ENCODE measurements at places on chromosomes 6 and 20.

DNA sequence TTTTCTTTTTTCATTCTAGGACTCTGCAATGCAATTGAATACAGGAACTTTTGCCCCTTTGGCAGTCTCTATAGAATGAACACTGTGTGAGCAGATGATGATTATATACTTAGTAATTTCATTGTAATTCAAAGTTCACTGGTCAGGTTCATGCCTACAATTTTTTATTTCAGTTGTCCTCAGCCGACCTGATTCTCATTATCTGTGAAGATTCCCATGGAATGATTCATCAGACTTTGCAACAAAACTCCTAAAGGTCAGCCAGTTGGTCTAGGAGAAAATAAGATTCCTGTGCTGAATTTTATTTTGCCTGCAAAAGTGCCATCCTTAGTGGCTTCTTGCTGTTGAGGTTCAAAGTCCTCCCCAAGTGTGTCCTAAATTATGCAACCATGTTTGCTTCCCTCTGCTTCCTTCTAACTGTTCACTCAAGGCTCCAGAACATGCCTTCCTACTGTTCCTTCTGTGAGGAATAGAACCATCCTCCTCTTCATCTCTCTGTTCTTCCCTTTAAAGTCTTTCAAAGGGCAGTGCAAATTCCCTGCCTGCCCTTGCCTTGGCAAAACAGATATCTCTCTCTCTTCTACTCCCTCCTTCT is 194.2 kb upstream of the CNR1 start:
- DNase-seq, result no peak

DNA sequence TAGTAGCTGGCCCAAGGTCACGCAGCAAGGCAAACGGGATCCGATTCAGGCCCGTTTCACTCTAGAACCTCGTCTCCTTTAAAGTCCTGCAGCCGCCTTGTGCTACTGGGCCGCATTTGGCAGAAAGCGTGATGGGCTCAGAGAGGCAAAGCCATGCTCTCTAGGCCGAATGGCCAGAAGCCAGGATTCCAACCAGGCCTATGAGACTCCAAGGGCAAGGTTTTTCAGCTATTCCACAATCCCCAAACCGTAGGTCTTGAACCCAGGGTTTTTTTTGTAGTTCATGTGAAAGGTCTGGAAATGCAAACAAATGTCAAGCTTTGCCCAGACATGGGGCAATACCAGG is 174.1 kb downstream of the PREX1 start:
- no peak for DNase-seq

DNA sequence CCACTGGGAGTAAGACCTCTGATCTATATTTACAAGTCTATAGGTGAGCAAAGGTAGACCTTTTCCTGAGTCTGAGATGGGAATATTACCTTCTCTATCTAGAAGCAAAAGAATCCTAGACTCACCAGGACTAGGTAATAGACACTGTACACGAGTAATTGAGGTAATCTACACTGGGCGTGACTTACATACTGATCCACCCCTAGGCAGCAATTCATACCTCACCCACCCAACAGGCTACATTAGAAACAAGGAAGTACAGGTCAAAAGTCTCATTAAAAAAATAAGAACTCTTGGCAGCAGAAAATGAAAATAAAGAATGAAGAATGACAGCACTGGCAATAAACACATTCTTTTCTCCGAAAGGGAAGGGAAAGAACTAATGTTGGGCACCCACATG is 7.6 kb downstream of the CSNK2A1 start:
- no peak for DNase-seq

DNA sequence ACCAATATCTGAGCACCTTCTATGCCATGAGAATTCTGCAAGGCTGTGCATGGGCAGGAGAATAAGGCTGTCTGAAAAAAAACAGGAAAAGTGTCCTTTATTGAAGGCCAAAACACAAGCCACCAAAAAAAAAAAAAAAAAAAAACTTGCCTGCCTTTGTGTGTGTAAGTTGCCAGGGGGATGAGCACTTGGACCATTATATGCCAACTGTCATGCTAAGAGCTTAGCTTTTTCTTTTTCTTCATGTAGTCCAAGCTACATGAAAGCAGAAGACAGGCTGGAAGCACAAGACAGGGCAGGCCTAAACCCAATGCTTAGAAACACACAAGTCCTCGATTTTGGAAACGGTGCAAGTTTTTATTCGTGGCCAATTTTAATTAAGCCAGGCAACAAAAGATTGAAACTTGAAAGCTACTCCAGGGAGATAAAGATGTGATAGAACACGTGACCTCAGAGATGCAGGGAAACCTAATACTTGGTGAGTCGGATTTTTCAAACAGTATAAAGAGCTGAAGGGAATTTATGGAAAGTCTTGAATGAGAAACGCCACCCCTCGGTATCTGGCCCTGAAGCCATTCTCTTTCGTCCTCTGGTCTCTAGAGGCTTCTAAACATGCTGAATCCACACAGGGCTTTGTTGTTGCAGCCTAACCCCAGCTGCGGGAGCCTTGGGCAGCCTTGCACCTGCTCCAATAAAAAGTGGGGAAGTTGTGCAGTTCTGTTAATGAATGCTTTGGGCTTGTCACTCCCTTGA is 8.6 kb downstream of the BMP7 start:
- DNase-seq, result no peak

GRCh38 chr6:106421496-106421895 is 61.0 kb downstream of the CRYBG1 start:
- DNase-seq, result no peak

GRCh38 chr6:163182696-163183095 is 231.8 kb upstream of the QKI start:
- no peak for DNase-seq

DNA sequence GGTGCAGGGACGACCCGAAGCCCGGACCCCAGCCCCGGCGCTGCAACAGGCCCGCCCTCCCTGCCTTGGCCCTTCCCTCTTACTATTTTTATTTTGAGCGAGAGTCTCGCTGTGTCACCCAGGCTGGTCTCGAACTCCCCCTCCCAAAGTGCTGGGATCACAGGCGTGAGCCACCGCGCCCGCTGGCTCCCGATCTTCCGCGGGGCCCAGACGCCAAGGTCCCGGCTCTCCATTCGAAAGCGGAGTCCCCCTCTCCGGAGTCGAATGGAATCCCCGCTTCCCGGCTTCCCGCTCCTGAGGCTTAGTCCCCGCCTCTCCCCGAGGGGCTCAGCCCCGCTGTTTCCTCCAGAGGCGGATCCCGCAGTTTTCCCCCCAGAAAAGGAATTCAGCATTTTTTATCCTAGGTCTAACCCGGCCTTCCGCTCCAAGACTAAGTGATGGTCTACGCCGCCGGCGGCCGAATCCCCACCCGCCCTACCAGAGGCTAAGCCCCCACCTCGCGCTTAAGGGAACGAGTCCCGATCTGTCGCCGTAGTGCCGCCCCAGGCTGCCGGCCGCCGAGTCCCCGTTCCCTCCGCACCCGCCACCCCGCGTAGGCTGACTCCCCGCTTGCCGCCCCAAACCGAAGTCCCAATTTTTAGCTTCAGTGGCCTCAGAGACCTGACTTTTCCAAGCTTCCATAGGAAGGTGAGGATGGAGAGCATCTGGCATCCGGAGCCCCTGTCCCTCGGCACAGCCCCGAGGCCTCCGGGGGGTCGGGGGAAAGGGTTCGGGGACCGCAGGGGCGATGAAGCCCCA is 11.5 kb upstream of the TMC2 start:
- no peak for DNase-seq

DNA sequence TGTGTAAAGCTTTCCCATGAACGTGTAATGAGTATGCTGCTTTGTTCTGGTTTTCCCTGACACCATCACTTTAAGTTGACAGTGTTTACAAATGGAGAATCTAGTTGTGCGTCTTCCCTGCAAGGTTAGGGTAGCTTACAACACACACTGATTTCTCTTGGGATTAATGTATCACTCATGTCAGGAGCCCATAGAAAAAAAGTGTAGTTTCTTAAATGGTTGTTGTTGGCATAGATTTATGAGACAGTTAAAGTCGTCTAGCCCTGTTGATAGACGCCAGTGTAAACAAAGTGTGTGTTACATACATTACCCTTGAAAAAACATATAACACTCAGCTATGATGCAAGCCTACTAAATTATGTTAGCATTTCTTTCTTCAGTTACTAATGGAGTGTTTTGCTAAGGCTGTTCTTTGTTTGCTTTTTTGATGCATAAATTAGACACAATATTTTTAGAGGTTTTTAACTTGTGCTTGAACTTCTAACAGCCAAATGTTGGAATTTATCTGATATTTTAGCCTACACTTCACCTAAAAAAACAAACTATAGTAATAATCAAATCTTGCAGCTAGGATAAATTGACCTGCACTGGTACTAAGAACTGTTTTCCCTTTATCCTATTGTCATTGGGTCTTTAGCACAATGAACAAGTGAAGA is 88.6 kb downstream of the RNF217 start:
- DNase-seq, result no peak

- no peak for DNase-seq
Observed at GRCh38 chr20:59412181-59412580, 111.8 kb downstream of the EDN3 start.

GRCh38 chr6:27836783-27837624 is 75.2 kb downstream of the OR2B2 start:
- no peak for DNase-seq

- DNase-seq, result no peak
Observed at GRCh38 chr6:136347847-136348246, 58.2 kb upstream of the BCLAF1 start.

GRCh38 chr20:33061658-33062028 is 7.9 kb downstream of the BPIFB3 start:
- no peak for DNase-seq

GRCh38 chr6:148566664-148567350 is 180.0 kb upstream of the UST start:
- no peak for DNase-seq

DNA sequence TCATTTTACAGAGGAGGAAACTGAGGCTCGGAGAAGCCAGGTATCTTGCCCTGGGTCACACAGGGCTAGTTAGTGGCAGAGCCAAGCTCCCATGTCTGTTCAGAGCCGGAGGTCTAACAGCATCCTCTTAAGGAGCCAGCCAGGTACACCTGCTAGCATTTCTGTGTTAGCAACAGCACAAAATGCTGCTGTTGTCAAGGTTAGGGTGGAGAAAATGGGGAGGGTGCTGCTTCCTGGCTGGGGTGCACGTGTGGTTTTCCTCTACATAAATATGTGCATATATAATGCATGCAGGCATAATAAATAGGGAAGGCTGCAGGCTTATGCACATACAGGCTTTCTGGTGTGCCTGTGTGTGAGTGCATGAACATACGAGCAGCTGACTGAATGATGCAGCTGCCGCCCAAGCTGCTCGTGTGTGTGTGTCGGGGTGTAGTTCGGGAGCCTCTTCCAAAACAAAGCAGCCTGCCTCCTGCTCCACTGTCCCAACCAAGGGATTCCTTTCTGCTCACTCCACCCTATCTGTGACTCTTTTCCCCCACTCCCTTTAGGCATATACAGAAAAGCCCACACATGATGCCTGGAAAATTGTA is 86.6 kb downstream of the CD40 start:
- no peak for DNase-seq

GRCh38 chr20:49602345-49603208 is 34.6 kb upstream of the PTGIS start:
- DNase-seq, result no peak

GRCh38 chr6:21749754-21750153 is 156.2 kb downstream of the SOX4 start:
- DNase-seq, result no peak

- DNase-seq, result no peak
Observed at GRCh38 chr6:56687551-56687950, 44.9 kb upstream of the DST start.

- DNase-seq, result no peak
Observed at GRCh38 chr6:39929733-39930461, 4.4 kb downstream of the MOCS1 start.

DNA sequence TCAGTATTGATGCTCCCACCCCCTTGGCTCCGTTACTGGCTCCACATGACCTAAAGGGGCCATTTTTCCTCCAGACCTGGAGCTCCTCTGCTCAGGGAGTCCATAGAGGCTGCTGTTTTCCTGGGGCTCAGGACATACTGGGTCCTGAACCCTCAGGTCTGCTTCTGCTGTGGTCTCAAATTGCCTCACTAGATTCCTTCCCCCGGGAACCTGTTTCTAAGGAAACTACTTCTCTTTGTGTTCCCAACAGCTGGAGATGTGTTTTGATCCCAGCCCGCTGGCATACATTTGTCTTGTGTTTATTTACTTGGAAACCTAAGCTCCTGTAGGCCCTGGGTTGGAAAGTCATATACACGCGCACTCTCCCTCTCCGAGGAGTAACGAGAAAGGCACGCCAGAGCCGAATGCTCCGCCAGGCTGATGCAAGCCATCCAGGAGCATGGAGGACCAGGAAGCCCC is 222.8 kb downstream of the UST start:
- no peak for DNase-seq

- no peak for DNase-seq
Observed at GRCh38 chr6:101689156-101689555, 295.6 kb downstream of the GRIK2 start.

- no peak for DNase-seq
Observed at GRCh38 chr20:58570204-58570859, 55.1 kb upstream of the APCDD1L start.

DNA sequence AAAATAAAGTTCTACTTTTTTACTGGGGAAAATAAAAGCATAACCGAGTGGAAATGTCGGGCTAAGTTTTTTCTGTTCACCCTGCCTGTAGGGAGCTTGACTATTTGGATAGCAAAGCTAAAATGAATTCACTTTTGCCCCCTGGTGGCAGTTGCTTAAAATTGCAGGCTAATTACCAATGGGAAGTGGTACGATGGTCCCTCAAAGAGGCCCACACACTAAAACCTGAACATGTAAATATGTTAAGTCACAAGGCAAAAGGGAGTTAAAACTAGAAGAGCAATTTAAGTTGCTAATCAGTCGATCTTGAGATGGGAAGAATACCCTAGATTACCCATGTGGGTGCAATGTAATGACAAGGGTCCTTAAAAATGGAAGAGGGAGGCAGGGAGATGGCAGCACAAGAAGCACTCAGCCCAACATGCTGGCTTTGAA is 916 bp upstream of the SUN5 start:
- no peak for DNase-seq

DNA sequence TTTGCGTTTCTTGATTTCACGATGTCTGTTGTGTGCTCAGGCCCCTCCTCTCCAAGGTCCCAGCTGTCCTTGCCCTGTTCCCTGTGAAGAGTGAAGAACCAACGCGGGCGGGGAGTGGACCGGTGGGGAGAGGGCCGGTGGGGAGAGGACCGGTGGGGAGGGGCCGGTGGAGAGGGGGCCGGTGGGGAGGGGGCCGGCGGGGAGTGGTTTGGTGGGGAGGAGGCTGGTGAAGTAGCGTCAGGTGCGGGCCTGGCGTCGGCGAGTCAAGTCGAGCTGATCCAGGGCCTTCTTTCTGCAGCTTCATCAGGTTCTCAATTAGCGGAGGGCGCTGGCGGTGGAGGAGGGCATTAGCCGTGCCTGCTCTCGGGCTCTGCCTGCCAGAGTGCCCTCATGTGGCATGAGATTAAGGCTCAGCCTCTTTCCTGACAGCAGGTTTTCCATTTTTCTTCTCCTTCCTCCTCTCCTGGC is 21.2 kb upstream of the BHLHE23 start:
- DNase-seq, result no peak
